Adipocyte (in vitro differentiated cells): ENCODE measurements at places on chromosomes 3 and 15.
A peak's percentile ranks its signal among the peaks of the same experiment; 100 is the strongest.

- peak; percentile 40 for DNase-seq
These were observed 43.0 kb downstream of the ZBTB38 start for GRCh38 chr3:141411251-141411771.

- DNase-seq, result no peak
These were observed 54.8 kb downstream of the FILIP1L start for GRCh38 chr3:100059472-100059871.

DNA sequence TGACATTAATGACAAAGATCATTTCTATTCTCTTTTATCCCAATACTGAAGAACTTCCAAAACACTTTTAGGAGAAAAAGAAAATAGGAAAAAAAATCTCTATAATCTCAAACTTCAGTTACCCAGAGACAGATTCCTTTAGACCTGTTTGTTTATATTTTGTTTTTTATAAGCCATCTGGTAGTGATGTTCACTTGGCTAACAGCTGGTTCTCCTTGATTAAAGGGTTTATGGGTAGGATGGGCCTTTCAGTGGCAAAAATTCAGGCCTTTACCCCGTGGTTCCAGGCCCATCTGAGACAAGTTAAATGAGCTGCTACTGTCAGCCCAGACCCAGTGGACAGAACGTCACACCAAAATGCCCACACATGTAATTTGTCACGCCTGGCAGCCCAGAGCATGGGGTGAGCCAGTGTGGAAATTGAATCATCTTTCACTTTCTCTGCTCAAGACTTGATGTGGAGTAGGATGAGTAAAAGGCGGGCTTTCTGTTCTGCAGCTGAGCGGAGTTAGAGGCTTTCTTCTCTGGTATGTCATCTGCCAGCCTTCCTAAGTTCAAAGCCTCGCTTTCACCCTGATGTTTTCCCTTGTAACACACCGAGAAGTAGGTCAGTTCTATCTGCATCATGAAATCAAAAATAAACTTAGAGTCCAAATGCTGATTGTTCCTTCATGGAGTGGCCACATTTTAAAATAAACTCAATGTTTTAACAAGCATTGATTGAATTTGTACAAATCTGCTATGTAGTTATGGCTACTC lies 62.5 kb upstream of the SKOR1 start:
- DNase-seq, result peak; percentile 26

- peak; percentile 78 for DNase-seq
These were observed 1239.2 kb downstream of the NSUN3 start for GRCh38 chr3:95302044-95302443.

GRCh38 chr3:167861649-167862048 lies 126.1 kb downstream of the SERPINI1 start:
- DNase-seq, result peak; percentile 66

- DNase-seq, result peak; percentile 43
These were observed 43.4 kb downstream of the PXYLP1 start for GRCh38 chr3:141275032-141275422.

- DNase-seq, result peak; percentile 52
These were observed 138.7 kb upstream of the TGFBR2 start for GRCh38 chr3:30467596-30468238.

GRCh38 chr3:124951511-124952281 lies 17.1 kb upstream of the MUC13 start:
- no peak for DNase-seq

GRCh38 chr15:79978655-79979514 lies 7.9 kb upstream of the BCL2A1 start:
- DNase-seq, result peak; percentile 87

DNA sequence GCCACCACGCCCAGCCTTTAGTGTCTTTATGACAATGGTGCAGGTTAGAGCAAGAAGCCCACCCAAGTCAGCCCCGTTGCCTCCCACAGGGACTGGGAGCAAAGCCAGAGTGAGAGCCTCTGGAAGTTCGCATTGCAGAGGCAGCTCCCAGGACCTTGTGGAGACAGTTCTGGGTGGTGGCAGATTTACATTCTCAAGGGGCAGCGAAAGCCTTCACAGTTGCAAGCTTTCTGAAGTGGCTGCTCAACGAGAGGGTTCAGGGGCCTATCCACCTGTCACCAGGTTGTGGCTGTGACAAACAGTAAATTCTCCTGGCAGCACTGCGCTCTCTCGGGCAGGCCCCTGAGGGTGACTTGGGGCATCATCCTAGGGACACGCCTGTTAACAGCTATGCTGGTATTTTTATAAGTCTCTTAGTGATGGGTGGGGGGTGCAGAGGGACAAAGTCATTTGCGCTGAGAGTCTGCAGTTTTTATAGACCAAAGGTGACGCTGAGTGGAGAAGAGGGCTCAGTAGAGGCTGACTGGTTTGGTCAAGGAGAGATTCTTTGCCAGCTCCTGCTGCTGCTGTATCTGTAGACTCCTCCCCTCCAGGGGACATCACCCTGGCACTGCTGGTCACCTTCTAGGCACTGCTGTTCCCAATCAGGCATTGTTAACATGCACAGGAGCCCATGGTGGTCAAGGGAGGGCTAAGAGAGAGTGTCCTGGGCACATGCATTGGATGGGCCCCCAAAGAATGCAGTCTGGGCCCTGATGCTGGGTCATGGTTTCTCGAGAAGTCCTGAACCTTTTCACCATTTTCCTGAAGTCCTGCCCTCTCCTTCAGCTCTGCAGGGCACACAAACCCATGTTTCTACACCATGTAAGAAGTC lies 57.5 kb upstream of the KLF13 start:
- no peak for DNase-seq

DNA sequence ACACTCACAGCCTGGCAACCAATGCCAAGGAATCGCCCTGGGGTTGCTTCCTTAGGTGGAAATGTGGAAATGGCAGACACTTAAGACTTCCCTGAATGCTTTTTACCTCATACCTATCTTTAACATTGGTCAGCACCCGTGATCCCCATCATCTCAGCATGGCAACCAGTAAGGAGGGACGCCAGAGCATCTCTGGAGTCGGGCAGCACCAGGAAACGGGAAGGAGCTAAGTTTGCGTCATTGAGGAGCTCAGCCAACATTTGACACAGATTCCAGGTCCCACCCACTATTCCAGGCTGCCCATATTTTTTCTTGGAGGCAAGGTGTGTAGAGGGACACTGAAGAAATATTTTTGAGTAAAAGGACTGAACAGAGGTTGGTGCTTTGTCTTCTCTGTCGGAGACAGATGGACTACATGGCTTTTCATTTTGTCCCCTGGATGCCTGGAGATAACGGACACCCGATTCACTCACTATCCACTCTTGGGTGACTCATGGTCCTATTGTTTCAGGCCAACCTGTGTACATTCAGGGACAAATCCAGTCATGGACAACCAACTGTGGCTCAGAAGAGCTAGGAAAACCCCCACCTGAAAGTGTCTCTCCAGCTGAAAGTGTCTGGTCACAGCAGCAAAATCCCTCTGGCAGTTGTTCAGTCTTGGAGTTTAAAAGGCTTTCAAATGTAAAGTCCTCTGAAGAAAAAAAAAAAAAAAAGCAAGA lies 70.4 kb upstream of the OXTR start:
- DNase-seq, result no peak
